ENCODE measurements at places on chromosomes 16 and 17. TPM values are rescaled to one million over a fixed set of nuclear protein-coding genes. Genes with fewer than 3 reads are reported as not detected.

DNA sequence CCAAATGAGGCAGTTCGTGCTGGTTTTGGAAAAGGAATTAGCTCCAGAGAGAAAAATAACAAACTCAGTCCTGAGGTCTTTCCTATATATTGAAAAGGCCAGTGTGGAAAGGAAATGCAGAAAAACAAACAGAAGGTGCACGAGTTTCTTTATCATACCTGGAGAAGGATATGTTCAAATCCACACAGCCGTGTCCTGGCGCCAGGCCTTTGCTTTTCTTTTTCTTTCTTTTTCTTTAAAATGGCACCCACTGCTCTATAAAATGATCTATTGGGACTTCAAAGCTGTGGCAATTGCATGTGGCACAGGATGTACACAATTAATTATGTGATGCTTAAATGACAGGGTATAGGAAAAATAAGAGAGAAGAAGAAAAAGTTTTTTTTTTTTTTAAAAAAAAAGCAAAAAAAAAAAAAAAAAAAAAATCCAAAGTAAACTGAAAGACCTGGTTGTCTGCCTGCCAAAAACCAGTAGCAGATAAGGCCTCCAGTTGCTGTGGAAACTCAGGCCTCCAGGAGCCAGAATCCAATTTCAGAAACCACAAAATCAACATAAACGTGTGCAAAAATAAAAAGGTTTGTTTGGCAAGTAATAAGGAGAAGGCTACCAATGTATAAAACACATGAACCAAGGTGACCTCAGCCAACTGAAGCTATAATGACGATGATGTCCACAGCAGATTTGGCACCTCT is 957.6 kb upstream of the SOX9 start:
- no peak for DNase-seq

DNA sequence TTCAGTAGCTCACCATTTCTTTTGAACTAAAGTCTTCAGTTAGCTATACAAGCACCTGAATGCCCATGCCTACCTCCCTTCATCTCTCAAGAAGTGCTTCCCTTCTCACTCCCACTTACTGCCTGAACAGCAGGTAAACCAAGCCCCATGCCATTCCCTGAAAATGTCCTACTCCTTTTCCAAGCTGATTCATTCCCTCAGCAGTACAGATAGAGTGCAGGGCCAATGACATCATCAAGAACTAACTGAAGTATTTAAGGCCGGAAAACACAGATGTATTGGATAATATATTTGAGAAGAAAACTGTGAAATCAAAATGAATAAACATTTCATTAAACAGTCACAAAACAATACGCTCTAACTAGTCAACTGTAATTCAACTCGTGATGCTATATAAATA is 478.8 kb upstream of the CDH11 start:
- no peak for DNase-seq

DNA sequence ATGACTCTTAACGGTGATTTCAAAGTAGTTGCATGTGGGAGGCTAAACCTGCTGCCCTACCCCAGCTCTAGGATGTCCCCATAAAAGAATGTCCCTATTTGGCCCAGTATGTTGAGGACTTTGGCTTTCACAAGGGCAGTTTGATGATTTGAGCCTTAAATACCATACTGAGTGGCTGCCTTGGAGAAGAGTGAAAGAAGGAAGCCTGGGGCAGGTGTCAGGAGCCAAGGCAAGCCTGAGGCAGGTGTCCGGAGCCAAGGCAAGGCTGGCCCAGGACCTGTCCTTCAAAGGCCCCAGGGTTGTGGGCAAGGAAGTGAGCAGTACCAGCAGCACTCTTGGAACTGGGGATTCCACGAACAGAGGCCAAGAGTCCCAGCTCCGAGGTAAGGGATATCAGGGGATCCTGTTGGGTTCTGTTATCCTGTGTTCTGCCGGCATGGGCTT is 18.6 kb downstream of the ST6GALNAC2 start:
- DNase-seq: no peak

Gene C16orf86
- 2.4 TPM for polyA plus RNA-seq

Gene KRT17
- polyA plus RNA-seq: 0.71 TPM

GRCh38 chr17:80319262-80319998 is 58.8 kb downstream of the RNF213 start:
- no peak for DNase-seq

DNA sequence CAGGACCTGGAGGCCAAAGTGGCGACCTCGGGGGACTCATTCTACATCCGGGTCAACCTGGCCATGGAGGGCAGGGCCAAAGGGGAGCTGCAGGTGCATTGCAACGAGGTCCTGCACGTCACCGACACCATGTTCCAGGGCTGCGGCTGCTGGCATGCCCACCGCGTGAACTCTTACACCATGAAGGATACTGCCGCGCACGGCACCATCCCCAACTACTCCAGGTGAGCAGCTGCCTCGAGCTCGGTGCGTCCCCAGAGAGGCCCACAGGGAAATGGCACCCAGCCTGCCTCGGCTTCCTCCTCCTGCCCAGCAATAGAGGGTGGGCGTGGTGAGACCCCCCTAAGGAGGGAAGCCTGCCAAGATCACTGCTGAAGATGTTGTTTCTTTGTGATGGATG is 17.9 kb downstream of the SGSH start:
- DNase-seq: no peak

Data from forelimb muscle (tissue), 1 donor.